Activated naive CD4-positive, alpha-beta T cell treated with anti-CD3 and anti-CD28 coated beads for 36 hours (primary cell): ENCODE measurements at places on chromosomes 2 and 18. TPM values are rescaled to one million over a fixed set of nuclear protein-coding genes. Genes with fewer than 3 reads are reported as not detected.

The PRR30 gene
- not detected for total RNA-seq

The IL18R1 gene
- total RNA-seq = 17.1 TPM

The SFT2D3 gene
- 3.1 TPM for total RNA-seq

The ZNF396 gene
- 0.77 TPM for total RNA-seq

The SRD5A2 gene
- total RNA-seq = not detected

The LOXHD1 gene
- total RNA-seq = not detected

The VSNL1 gene
- total RNA-seq = not detected

The ARMC9 gene
- 1.4 TPM for total RNA-seq

The ACMSD gene
- total RNA-seq = not detected

The SPP2 gene
- not detected for total RNA-seq

The KLHL14 gene
- total RNA-seq = not detected

The SIX2 gene
- total RNA-seq = not detected

The SLC9A2 gene
- total RNA-seq = 0.07 TPM

The SPATA3 gene
- total RNA-seq = not detected

The CNGA3 gene
- total RNA-seq = not detected

The CCDC148 gene
- total RNA-seq = not detected

The FAM210A gene
- total RNA-seq = 20.2 TPM

The NTSR2 gene
- total RNA-seq = not detected

The HNRNPLL gene
- total RNA-seq = 54.4 TPM

The HTRA2 gene
- total RNA-seq = 39.7 TPM

The ZBTB7C gene
- total RNA-seq = not detected

The NPAS2 gene
- 5.9 TPM for total RNA-seq

The YES1 gene
- 6.7 TPM for total RNA-seq

The KCNG2 gene
- not detected for total RNA-seq

The CNPPD1 gene
- total RNA-seq = 31.4 TPM

The COL4A4 gene
- not detected for total RNA-seq

The CHRNA1 gene
- not detected for total RNA-seq

The IGFBP2 gene
- total RNA-seq = 2.7 TPM

The HOXD4 gene
- not detected for total RNA-seq

The SLC4A3 gene
- total RNA-seq = not detected

The DCAF17 gene
- total RNA-seq = 21.3 TPM

The SKOR2 gene
- total RNA-seq = not detected

The RTP5 gene
- not detected for total RNA-seq

The ANKRD23 gene
- 4.2 TPM for total RNA-seq

The MAL gene
- total RNA-seq = 23.5 TPM

The GKN2 gene
- not detected for total RNA-seq
